GDM1 (cell line): ENCODE measurements at places on chromosomes 1 and 21.

- DNase-seq: peak; percentile 79
Measured at GRCh38 chr21:15065392-15066122, 757 bp upstream of the NRIP1 start.

- DNase-seq: no peak
Measured at GRCh38 chr1:180433873-180434272, 68.5 kb downstream of the ACBD6 start.

DNA sequence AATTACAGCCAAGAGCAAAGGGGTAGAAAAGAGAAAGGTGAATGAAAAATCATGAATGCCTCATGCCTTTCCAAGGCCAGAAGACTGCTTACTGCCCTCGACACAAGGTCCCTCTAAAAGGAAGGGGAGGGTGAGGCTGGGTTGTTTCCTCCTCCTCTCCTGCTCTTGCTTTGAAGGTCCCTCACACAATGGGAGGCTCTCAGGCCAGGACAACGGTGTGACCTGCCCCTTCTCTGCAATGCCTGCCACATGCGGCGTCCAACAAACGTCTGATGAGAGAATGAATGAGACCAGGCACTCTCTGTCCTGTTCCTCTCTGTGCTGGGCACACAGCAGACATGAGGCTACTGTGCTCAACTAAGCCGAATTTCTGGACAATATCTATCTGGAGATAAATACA, 51.3 kb downstream of the SSBP3 start:
- DNase-seq: no peak

- DNase-seq: no peak
Measured at GRCh38 chr1:232183266-232183800, 446.6 kb downstream of the SIPA1L2 start.

GRCh38 chr21:41195311-41195710, 27.4 kb downstream of the BACE2 start:
- no peak for DNase-seq

DNA sequence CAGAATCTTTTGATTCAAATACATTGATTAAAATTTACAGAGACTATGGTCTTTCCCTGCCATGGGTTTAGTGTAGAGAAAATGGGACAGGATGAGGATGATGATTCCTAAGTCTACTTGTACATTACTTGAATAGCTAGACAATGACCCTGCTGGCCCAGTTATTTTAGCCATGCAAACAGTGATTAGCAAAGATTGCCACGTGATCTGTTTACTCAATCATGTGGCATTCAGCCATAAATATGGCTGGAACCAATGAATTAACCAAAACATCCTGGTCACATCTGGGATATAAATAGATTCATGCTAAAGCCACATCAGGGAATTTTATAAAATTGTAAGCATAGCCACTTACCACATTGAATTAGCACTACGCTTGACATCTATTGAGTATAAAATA, 167.3 kb downstream of the PBX1 start:
- no peak for DNase-seq

DNA sequence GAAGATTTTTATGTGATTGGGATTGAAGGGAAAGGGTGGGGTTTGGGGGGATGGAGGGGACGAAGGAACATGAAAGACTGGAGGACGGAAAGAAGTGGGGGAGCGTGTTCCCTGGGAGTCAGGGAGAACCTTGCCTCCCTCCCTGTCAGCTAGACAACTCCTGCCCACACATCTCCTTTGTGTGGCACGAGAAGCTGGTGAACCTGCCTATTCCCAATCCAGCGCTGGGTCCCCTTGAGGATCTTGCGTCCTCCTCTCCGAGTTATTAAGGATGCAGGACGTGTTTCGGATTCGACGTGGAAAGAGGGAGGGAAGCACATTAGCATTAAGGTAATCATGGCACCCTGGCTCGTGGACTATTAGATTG, 1.4 kb downstream of the LRRC7 start:
- DNase-seq: no peak

- no peak for DNase-seq
Measured at GRCh38 chr1:93907718-93908117, 1.5 kb downstream of the GCLM start.

DNA sequence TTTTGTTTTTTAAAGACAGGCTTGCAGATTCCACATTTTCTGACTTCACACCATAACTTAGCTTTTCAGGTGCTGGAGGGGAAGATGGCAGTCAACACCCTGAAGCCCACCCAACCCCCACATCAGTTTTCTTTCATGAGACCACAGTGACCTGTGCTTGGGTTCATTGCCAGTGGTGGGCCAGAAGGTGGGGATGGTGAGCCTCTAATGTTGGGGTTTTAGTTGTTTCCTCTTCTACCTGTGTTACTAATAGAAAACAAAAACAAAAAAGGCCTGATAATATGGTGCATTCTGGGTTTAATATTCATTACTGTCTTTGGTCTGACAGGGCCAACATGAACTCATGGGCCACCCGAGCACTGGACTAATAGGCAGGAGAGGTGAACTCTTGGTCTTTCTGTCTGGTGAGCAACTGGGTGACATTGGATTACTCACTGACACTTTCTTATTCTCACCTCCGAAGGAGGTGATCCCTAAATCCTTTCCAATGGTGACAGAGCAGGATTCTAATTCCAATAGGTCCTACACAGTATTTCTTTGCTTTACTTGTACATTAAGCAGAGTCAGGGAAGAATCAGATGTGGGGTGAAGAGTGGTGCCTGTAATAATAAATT, 132.8 kb downstream of the CLIC6 start:
- no peak for DNase-seq

- no peak for DNase-seq
Measured at GRCh38 chr1:2251363-2251762, 23.2 kb downstream of the SKI start.

DNA sequence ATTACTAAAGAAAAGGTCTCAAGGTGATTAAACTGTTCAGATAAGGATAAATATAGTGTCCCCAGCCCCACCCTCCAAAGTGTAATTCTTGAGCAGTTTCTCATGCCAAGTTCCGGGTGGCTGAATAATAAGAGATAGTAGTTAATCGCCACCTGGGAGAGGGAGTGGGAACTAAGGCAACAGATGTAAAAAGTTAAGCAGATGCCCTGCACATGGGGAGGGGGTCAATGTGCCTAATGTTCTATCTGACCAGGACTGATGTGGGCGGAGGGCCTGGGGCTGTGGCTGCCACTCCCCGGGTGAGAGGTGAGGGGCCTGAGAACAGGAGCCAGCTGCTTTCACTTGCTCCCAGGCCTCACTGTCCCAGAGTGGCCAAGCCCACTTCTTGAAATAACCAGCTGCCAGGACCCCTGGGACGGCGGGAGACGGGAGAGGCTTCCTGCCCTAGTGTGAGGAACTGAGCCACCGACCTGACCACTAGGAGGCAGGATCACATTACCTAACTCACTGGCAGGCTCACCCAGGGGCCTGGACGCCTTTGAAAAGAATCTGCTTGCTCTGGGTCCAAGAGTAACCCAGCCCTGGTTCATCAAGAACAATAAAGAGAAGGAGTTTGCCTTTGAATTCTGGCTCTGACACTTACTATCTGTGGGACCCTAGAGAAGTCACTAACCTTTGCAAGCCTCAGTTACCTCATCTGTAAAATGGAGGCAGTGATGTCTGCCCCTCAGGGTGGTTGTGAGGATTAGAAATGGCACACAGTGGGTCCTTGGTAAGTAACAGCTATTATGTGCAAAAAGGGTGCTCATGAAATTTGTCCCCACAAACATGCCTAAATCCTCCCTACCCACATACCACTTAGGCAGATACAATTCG, 179.2 kb downstream of the ATG4C start:
- no peak for DNase-seq

DNA sequence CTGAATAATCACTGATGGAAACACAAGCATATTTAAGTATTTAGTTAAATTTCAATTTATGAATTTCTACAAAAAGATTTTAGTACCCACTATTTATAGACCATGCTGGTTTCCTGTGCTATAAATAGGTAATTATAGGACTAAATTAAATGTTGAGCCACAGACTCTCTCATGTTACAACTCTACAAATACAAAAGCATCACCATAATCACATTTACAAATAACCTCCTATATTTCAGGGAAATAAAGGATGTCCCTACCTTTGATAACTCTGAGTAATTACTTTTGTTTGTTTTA, 32.6 kb upstream of the CCDC190 start:
- no peak for DNase-seq

DNA sequence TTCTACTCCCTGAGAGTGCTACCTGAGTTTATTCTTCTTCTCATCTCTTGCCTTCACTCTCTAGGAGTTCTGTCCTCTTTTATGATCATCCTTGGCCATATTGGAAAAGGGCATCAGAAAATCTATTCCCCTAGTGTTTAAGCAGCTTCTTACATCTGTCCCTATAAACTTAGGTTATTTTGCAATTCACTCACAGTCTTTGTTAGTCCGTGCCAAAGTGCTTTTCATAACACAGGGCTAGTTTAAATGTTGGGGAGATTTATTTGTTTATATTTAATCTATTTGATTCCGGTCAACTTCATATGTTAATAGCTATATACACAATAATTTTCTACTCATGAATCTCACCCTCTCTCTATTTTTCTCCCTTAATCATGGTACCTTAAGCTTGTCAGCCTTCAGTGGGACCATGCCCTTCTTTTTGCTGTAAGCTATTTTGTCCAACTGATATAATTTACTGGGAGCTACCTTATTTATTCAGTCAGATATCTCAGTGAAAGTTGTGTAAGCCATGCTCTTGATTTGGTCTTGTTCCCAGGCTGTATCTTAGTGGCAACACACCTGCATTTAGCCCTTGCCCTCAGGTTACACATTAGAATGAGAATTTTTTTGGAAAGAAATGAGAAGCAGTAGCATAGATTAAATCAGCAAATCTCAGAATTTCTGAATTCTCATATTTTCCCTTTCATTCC, 106.3 kb upstream of the SMYD2 start:
- no peak for DNase-seq

GRCh38 chr1:56098946-56099345, 480.4 kb downstream of the PLPP3 start:
- no peak for DNase-seq

- no peak for DNase-seq
Measured at GRCh38 chr1:50424884-50425375, 1.7 kb upstream of the DMRTA2 start.

DNA sequence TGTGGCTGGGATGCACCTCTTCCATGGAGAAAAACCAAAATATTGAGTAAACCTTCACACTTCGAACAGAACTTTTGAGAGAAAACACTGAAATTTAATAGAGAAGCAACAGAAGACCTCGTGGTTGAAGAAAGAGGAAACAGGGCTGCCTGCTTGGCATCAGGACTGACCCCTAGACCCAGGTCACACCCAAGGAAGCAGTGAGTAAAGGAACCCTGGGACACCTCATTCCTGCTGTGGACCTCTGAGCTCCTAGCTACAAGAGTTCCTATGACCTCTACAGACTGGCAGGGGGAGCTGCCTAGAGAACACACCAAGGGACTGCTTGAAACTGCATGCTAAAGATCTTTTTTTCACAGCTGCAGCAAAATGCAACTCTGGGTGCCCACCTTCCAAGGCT, 67.8 kb downstream of the FASLG start:
- peak; percentile 5 for DNase-seq

- peak; percentile 38 for DNase-seq
Measured at GRCh38 chr21:32403201-32403777, 9.2 kb upstream of the EVA1C start.

GRCh38 chr1:21931171-21932093, 5.7 kb downstream of the HSPG2 start:
- DNase-seq: no peak

- DNase-seq: no peak
Measured at GRCh38 chr1:25031966-25032667, 102.0 kb upstream of the RUNX3 start.

DNA sequence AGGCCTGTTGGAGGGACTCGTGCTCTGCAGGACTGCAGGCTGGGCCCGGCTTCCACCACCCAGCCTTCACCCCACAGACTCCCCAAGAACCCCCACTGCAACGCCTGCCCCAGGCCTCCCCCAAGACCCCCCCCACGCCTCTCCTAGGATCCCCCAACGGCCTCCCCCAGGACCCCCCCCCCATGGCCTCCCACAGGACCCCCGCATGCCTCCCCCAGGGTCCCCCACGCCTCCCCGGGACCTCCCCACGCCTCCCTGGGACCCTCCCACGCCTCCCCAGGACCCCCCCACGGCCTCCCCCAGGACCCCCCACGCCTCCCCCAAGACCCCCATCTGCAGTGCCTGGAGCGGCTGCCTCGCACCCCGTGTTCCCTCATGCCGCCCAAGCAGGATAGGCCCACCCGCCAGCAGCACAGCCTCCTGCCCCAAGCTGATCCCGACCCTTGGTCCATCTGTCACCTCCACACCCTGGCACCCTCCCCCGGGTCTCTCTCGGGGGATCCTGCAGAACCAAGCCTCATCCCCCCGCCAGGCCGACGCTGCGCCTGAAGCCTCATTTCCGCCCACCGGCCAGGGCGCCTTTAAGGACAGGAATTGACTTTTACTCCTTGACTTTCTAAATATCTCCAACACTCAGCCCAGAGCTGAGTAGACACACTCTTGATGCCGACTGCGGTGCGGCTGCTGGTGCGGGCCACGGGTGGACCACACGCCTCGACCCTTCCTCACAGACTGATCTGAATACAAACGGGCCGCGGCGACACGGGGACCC, 14.1 kb upstream of the RNF223 start:
- DNase-seq: no peak

DNA sequence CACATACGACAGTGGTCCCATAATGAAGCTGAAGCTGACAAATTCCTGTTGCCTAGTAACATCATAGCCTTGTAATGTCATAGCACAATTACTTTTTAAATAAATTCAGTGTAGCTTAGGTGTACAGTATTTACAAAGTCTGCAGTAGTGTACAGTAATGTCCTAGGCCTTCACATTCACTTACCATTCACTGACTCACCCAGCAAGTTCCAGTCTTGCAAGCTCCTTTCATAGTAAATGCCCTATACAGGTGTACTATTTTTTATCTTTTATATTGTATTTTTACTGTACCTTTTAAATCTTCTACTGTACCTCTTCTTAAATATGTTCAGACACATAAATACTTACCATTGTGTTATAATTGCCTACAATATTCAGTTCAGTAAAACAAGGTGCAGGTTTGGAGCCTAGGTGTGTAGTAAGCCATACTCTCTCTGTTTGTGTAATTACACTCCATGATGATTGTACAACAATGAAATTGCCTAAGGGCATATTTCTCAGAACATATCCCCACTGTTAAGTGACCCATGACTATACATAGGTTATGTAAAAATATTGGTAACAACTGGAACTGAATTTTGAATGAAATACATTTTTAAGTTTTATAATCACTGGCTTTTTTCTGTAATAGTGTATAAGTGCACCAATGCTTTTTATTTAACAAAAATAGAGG, 33.5 kb upstream of the ADAM30 start:
- DNase-seq: no peak

GRCh38 chr1:176501599-176501998, 38.6 kb downstream of the PAPPA2 start:
- DNase-seq: no peak

GRCh38 chr1:41461790-41462679, 22.4 kb downstream of the EDN2 start:
- DNase-seq: no peak
